ENCODE measurements at places on chromosomes 12 and 14.

DNA sequence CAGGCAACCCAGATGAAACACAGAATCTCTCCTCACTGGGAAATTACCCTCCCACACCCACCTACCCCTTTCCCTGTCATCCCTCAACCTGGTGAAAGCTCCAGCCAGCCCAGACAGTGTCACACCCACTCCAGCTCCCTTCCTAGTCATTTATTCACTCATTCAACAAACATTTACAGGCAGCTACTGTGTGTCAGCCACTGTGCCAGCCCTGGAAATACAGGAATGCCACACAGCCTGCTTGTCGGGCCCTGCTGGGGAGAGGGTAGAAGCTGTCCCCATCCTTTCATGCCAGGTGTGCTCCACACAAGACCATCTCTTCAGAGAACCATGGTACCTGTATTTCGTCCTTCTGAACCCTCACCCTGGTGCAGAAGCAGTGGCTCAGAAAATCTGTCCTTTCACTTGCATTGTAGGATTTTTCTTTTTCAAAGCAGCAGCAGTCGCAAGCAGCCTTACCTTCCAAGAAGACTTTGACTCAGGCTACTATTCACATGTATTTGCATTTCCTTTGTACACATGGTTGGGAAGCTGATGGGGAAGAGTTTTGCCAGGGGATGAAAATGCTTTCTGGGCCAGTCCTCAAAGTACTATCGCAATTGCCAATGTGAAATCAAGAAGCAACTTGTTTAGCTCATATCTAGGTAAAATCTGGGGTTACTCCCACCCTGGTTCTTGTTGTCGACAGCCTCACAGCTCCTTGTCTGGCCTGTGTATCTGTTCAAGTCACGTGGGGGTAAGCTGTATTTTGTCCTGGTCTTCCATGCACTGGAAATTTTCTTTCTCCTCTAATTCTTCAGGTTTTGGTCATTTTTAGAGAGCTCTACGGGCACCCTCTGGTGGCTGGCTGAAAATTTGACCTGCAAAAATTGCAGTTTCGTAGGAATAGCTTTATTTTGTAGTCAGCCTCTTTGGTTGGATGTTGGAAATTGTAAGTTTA is 147.4 kb upstream of the EGLN3 start:
- DNase-seq: peak; percentile 86

DNA sequence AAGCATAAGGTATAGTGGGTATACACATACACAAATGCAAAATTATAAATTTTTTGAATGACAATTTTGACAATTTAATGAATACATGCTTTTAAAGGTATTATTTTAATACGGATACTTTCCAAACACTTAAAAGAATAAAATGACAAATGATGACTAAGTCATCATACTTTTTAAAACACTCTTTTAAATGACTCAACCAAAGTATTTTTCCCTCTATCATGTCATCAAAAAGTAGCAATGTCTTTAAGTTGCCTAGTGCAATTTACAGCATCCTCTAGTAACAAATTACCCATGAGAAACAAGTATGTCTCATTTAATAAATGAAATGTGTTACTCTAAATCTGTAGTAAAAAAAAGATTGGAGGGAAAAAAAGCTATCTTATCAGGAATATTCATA is 73.3 kb downstream of the RPS6KA5 start:
- no peak for DNase-seq

- no peak for DNase-seq
Measured at GRCh38 chr12:28144059-28144458, 46.2 kb upstream of the CCDC91 start.

DNA sequence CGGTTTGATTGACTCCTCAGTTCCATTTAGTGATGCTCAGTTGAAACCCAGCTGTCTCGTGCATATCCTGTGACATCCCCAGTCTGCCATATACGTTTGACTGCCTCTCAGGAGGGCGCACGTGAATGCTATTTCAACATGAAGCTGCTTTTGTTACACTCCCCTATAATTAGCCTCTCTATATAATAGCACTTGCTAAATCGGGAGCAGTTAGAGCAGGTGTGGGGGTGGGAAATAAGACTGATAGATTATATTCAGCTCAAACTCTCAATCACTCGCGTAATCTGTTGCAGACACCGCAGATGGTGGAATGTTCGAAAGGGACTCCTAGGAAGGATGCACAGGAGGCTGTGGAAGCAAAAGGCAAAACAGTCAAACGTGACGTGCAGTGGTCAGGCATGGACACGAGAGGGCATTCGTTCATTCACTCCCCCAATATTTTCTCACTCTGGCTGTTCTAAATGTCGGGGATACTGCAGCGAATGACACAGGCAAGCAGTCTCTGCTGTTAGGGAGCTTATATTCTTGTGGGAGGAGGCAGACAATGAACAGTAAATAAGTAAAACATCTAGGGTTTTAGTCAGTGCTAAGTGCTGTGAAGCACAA is 29.8 kb downstream of the KCNA1 start:
- no peak for DNase-seq

DNA sequence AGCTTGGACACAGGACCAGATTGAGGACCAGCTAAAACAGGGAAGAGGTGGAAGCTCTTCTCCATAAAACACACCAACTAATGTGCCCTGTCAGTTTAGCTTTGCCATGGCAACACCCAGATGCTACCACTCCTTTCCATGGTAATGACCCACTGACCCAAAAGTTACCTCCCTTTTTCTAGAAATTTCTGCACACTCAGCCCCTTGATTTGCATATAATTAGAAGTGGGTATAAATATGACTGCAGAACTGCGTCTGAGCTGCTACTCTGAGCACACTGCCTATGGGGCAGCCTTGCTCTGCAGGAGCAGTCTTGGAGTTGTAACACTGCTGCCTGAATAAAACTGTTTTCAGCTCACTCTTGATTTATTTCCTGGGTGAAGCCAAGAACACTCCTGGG is 3.2 kb upstream of the TDG start:
- DNase-seq: no peak

All from kidney tubule cell (primary cell).